Large intestine (tissue), 12 donors: ENCODE measurements at places on chromosomes 1 and 21. TPM values are rescaled to one million over a fixed set of nuclear protein-coding genes. Genes with fewer than 3 reads are reported as not detected.

The MMEL1 gene
- 14.3 TPM for polyA plus RNA-seq

The SLC1A7 gene
- polyA plus RNA-seq = 0.40 TPM

The TNFRSF1B gene
- polyA plus RNA-seq = 16.3 TPM

The VCAM1 gene
- 18.7 TPM for polyA plus RNA-seq

The TINAGL1 gene
- polyA plus RNA-seq = 37.7 TPM

The NMNAT2 gene
- polyA plus RNA-seq = 3.3 TPM

The DNALI1 gene
- 40.6 TPM for polyA plus RNA-seq

The HTR1D gene
- polyA plus RNA-seq = 0.46 TPM

The DIO1 gene
- 0.58 TPM for polyA plus RNA-seq

The RAB42 gene
- 37.1 TPM for polyA plus RNA-seq

The KLF17 gene
- 0.04 TPM for polyA plus RNA-seq

The NPR1 gene
- 4.7 TPM for polyA plus RNA-seq

The ATP8B2 gene
- polyA plus RNA-seq = 10.9 TPM

The BRINP2 gene
- 0.12 TPM for polyA plus RNA-seq

The PCAT6 gene
- polyA plus RNA-seq = 2.1 TPM

The DNM3 gene
- polyA plus RNA-seq = 2.2 TPM

The IGFN1 gene
- 0.42 TPM for polyA plus RNA-seq

The LDLRAD1 gene
- polyA plus RNA-seq = 0.51 TPM

The AADACL3 gene
- not detected for polyA plus RNA-seq

The FCN3 gene
- 0.13 TPM for polyA plus RNA-seq

The GIPC2 gene
- polyA plus RNA-seq = 77.1 TPM

The TMEM51 gene
- polyA plus RNA-seq = 35.7 TPM

The AMIGO1 gene
- polyA plus RNA-seq = 2.0 TPM

The GPR61 gene
- polyA plus RNA-seq = 0.93 TPM

The AGMAT gene
- 51.9 TPM for polyA plus RNA-seq

The OR14C36 gene
- polyA plus RNA-seq = not detected

The RCAN1 gene
- polyA plus RNA-seq = 41.1 TPM

The IL10 gene
- 0.91 TPM for polyA plus RNA-seq

The SPATC1L gene
- 13.2 TPM for polyA plus RNA-seq

The COPA gene
- 137 TPM for polyA plus RNA-seq

The ZYG11B gene
- 13.1 TPM for polyA plus RNA-seq

The CNKSR1 gene
- polyA plus RNA-seq = 109 TPM

The FTCD gene
- polyA plus RNA-seq = 61.8 TPM

The SCMH1 gene
- polyA plus RNA-seq = 42.8 TPM

The NPPA gene
- polyA plus RNA-seq = 1.8 TPM

The OR2T33 gene
- polyA plus RNA-seq = not detected

The TMEM240 gene
- polyA plus RNA-seq = 3.9 TPM

The GJA8 gene
- polyA plus RNA-seq = not detected

The CAP1 gene
- polyA plus RNA-seq = 198 TPM

The KIF2C gene
- polyA plus RNA-seq = 10.9 TPM

The TYW3 gene
- polyA plus RNA-seq = 20.0 TPM

The CRP gene
- polyA plus RNA-seq = not detected

The TRIM67 gene
- 1.1 TPM for polyA plus RNA-seq

The PALMD gene
- polyA plus RNA-seq = 4.6 TPM

The TSPEAR gene
- 0.55 TPM for polyA plus RNA-seq

The NPL gene
- 28.0 TPM for polyA plus RNA-seq

The PKLR gene
- 55.6 TPM for polyA plus RNA-seq

The FAM72A gene
- 3.3 TPM for polyA plus RNA-seq

The ANGPTL3 gene
- polyA plus RNA-seq = 12.3 TPM

The SELP gene
- polyA plus RNA-seq = 1.8 TPM

The CFAP141 gene
- polyA plus RNA-seq = not detected

The CHD5 gene
- 2.6 TPM for polyA plus RNA-seq

The KRTAP13-2 gene
- not detected for polyA plus RNA-seq

The MFSD2A gene
- polyA plus RNA-seq = 27.1 TPM

The TFF2 gene
- 0.12 TPM for polyA plus RNA-seq

The SLFNL1 gene
- 0.85 TPM for polyA plus RNA-seq

The IVL gene
- not detected for polyA plus RNA-seq

The KRTAP19-7 gene
- polyA plus RNA-seq = not detected

The SH2D2A gene
- 5.3 TPM for polyA plus RNA-seq
